ENCODE measurements at places on chromosomes 12 and 14.
A peak's percentile ranks its signal among the peaks of the same experiment; 100 is the strongest.

GRCh38 chr12:105892362-105892910 lies 246.3 kb downstream of the NUAK1 start:
- DNase-seq = no peak

- no peak for DNase-seq
These were observed 19.4 kb downstream of the ACVRL1 start for GRCh38 chr12:51926718-51927117.

DNA sequence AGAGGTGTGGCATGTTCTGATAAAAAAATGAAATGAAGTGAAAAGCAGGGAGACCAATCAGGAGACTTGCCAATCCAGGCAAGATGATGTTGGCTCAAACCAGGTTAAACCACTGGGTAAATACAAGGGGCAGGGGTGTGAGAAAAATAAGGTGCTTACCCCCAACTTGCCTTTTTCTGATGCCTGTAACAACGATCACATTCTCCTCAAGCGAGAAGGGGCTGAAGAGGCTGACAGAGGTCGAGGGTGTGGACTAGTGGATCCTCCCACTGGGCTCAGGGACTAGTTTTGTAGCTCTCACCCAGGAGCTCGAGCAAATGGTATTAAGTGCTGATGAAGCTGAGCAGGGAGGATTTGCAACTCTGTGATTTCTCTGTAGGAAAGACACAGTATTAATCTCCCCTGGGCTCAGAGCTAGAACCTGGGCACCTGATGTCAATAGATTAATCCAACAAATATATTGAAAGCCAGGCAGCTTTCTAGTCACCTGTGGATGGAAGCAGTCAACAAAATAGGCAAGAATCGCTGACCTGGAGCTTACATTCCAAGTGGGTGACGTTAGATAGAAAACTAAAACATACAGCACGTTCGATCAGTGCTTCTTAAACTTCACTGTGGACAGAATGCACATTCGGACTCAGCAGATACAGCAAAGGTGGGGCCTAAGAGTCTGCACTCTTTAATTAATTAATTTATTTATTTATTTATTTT lies 15.2 kb upstream of the EAPP start:
- DNase-seq = no peak

- DNase-seq = no peak
These were observed 96.6 kb downstream of the ZFP36L1 start for GRCh38 chr14:68696266-68696665.

DNA sequence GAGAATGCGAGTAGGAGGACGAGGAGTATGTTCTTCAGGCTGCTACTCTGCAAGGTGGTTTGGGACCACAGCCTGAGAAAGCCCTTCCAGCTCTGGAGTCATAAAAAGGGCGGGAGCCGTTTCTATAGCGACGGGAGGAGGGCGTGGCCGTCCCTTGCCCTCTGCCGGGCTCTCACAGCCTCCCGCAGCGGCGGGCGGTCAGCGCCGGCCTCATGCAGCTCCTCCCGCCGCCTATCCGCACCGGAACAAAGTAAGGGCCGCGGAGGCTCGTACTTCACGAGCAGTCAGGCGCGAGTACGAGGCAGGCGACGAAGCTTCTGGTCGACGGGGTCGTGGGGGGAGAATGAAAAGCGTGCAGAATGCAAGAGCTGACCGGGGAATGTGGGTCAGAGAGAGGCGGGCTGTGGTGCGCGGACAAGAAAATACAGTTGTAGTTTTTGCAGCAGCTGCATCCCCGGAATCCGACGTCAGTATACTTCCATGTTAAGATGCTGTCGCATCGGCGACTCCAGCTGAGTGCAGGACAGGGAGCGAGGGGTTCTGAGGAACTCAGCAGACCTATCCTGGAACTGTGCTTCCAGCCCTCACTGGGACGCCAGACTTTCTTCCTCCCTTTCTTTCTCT lies at the start of gene DYRK4:
DYRK4 (plus strand) TSS at position 175 of the 624 bp plus-strand sequence; CDS start at position 213, 38 bp downstream.
- DNase-seq = no peak

GRCh38 chr14:94383777-94384176 lies 4.6 kb downstream of the SERPINA1 start:
- no peak for DNase-seq

GRCh38 chr12:7229741-7230140 lies 40.3 kb downstream of the PEX5 start:
- no peak for DNase-seq

DNA sequence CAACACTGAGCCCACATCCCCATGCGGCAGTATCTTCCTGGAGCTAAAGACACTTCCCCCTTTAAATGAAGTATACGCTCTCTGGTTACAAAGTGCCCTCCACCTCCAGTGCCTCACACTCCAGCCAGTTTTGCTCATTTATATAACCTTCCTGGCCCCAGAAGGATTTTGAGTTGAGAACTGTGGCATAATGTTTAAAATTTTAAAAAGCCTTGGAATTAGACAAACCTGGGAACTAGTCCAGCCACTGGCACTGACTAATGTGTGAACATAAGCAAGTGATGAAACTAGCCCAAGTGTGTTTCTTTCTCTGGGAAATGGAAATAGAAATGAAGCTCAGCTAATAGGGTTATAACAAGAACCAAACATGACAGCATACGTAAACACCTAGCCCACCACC lies 723.7 kb upstream of the USP15 start:
- no peak for DNase-seq

DNA sequence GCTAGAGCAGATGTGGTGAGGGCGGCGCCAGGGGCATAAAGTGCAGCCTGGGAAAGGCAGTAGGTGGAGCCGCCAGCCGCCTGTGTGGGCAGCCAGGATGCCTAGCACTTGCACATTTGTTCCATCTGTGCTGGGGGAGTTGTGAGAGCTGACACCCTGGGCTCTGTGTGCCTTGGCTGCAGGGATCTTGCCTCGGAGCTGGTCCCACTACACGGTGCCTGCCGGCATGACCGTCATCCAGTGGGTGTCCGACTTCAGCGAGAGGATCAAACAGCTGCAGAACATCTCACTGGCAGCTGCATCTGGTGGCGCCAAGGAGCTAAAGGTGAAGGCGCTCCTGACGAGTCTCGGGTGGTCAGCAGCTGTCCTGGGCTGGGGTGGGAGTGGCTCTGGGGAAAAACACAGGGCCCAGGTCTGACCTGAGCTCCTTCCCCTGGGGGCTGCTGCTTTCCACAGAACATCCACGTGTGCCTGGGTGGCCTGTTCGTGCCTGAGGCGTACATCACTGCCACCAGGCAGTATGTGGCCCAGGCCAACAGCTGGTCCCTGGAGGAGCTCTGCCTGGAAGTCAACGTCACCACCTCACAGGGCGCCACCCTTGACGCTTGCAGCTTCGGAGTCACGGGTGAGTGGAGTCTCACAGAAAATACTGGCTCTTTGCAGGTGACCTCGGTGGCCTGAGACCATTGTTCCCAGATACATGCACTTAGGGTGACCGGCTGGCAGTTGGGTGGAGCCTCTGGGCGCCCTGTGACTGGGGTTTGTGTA lies 37.4 kb downstream of the HSP90AA1 start:
- DNase-seq = no peak

GRCh38 chr12:12653922-12654321 lies 42.1 kb downstream of the GPR19 start:
- DNase-seq = no peak

DNA sequence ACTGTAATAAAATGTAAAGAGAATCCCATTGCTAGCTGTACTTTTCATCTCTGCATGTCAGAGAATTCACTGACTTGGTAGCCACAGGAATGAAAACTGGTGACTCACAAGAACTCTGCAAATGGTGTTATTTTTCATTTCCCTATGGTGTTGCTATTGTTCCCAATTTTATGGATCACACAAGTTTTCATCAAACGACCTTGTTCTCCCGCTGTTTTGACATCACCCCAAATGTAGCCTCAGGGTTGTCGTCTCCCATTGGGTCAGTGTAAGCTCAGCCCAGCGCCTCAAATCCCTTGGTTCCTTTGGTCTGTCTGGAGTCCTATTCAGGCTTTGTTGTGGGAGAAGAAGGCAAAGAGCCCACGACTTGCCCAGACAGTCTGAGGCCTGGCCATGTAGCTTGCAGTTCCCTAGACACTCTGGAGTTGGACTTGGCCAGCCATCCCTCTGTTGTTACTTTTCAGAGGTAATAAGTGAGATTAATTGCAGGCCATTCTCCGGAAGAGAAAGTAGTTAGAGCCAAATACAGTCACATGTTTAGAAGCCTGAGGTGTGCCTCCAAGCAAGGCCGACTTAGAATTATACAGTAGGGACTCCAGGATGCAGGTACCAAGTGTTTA lies 159.2 kb downstream of the TGFB3 start:
- DNase-seq = no peak

- no peak for DNase-seq
These were observed 14.3 kb upstream of the RIC8B start for GRCh38 chr12:106760184-106760531.

DNA sequence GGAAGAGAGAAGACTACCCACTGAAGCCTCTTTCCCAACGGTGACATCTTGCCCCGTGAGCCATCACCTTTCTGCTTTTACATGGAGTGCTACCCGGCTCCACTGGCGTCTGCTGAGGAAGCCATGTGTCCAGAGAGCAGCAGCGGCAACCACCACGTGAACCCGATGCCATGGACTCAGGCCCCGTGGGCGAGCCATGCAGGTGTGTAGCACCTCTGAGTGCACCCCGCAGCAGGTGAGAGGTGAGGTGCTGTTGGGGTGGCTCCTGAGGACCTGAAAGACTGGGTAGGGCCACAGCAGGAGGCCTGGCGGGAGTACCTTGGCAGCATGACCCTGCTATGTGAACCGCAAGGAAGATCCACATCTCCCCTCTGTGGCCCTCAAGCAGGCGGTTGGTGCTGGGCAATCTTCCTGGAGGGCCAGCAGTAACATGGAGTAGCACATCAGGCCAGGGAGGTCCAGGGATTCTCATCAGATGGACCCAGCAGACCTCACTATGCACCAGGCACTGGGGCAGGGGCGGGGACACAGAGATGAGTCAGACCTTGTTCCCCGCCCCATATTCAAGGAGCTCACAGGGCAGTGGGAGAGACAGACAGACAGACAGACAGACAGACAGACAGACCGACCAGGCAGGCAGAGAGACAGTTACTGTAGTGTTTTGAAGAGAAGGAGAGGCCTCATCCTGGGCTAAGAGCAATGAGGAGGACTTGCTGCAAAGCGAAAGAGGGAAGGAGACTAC lies 129.6 kb downstream of the PAPOLA start:
- DNase-seq = no peak

DNA sequence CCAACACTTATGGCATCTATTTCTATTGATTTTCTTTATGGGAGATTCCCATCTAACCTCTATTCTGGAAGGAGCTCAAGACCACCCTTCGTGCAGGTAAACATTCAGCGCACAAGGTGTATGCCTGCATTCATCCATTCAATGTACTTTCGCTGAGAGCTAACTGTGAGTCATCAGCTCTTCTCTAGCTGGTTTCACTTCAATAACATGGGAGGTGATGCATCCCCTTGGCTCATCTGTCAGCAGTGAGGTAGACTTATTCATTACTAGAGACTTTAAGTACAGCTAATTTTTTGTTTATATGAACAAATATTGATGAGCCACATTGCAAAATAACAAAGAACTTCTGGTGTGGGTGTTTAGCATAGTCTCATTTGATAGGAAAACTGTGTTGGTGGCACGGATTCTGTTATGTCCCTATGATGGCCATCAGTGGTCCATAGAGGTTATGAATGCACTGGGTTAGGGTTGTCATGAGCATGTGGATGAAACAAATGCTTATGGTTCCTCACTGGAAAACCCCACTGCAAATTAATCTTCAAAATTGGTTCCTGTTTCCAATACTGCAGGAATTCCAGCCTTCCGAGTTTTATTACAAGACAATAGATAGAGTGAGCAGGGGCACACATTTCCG lies 1151.0 kb downstream of the BCL11B start:
- no peak for DNase-seq

DNA sequence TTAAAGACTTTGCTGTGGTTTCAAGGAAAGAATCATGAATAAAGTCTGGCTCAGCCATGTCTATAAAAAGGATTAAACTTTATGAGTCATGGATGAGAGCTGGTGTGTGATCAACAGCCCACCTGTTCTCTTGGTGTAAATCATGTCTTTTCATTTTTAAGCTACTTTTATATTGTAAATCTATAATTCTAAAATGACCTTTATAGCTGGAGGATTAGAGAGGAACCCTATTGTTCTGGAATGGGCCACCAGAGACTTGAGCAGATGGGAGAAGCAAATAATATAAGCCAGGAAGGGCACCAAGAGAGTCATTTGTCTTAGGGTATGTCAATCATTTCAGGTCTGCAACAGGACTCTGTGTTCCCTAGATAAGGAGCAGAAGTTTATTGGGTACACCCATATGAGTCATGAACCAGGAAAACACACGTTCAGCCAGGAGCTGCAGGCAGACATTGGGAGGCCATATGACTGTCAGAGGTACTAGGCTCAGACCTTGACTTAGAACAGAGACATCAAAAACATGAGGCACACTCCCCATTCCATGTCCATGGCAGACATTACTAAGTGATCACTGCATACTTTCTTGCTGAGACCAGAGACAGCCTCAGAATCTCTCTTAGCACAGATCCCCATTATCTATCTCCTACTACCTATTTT lies 49.3 kb downstream of the NDUFA12 start:
- DNase-seq = no peak

DNA sequence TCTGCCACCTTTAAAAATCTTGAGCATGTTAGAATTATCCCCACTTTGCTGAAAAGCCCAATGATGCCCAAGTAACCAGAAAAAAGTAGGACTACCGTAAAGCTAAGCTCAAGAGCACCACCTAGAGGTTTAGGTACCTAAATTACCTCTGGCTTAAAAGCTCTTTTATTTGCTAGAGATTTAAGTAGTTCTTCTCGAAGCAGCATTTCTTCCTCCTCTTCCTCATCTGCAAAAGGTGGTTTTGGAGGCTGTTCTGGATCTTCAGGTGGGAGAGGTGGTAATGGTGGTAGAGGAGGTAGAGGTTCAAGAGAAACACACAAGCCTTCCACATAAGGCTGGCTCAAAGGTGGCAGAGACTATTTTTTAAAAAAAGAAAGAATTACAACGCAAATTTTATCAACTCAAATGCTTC lies 26.9 kb downstream of the ZFC3H1 start:
- DNase-seq = no peak

GRCh38 chr12:23662966-23663365 lies 286.5 kb downstream of the SOX5 start:
- no peak for DNase-seq

- DNase-seq = peak; percentile 26
These were observed at the start of gene YBX3 for GRCh38 chr12:10722905-10723746. YBX3 (minus strand) TSS chr12:10723323; CDS start chr12:10723111, 212 bp downstream.

DNA sequence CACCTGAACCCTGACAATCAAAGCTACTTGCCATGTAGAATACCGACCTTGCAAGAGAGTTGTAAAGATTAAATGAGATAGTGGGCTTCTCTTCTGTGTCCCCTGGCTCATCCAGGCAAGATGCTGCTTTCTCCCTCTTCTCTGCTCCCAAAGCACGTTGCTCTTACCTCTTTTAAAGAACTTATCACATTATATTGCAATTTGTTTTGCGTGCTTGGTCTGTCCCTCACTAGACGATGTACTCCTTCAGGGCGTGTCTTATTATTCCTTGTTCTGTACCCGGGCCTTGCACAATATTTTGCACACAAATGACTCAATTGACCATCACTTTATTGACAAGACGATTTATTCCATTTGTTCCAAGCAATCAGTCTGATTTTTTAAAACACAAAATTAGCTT lies 3.3 kb downstream of the DCN start:
- DNase-seq = no peak

DNA sequence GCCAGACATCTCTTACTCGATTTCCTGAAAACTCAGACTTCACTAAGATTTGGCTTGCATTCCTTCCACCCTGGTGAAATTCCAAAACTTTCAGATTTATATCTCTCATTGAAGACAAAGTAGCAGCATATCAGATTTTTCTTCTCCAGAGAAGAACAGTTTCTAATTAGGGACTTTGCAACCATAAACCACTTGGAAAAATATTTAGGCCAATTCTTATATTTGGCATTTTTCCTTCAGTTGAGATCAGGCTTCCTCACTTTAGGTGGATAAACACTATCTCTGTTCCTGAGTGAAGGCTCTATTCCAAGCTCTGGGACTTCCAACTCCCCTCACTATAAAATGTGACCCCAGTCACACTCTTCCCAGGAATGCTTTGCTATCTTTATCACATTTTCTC lies 1434.3 kb upstream of the FLRT2 start:
- no peak for DNase-seq
